ENCODE measurements at places on chromosomes 2 and 18.
A peak's percentile ranks its signal among the peaks of the same experiment; 100 is the strongest.

- DNase-seq: no peak
Observed at GRCh38 chr2:217680381-217680780, 322.4 kb downstream of the TNS1 start.

GRCh38 chr2:161474920-161475319, 58.8 kb downstream of the TBR1 start:
- no peak for DNase-seq

DNA sequence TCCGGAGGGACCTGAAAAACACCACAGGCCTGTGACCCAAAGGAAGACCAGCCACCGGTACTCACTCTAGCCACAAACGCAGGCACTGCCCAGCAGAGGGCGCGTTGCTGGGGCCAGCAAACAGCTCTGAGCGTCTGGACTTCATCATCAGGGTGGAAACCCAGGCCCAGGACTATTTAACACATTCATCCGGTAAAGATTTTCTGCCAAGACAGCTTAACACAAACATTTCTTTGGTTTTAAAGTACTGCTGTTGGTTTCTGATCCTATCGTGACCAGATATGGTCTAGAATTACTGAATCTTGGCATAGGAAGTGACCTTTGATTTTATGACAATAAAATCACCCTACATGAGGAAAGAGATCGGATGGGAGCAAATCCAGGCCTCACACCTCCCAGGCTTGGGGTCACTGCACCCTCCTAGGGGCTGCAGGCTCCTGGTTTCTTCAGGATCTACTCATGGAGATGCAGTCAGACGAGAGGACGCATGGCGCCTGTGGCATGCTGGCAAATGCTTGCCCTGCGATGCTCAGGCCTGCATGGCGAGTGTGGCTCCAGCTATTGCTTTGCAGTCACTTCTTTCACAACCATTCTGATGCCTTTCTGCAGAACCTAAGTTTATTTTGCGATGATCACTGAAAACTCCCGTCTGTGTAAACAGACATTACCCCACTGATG, 130.4 kb downstream of the COL4A4 start:
- DNase-seq: peak; percentile 9

DNA sequence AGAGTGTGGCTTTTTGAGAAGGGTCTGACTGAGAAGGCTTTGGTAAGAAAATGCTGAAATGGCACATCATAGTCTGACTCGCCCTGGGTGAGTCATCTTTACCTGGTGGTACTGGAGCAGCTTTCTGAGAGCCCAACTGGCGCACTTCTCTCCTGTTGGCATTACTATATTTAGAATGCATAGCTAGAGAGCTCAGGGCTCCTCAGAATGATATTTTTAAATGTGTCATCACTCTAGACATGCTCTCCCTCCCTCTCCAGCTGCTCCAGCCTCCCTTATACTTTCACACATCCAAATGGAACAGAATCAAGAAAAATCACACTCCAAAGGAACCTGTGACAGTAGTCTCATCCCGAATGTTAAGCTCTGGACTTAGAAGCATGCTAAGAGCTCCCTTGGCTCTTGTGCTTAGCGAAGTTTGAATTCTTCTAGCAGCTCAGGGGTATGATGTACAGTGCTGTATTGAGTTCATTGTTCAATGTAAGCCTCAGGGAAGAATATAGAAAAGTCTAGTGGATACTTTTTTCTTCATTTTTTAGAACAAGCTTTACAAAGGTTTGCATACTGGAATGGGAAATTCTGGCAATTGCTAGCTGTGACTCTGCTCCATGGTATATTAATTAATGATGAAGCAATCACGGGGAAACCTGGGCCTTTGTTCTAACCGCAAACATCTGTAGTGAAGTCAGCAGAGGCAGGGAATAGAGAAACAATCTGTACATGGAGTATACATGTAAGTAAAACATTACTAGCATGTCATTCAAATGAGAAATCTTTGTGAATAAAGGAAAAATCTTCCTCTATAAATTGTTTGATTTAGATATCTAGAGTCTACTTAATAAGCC, 751.2 kb upstream of the NRXN1 start:
- no peak for DNase-seq

DNA sequence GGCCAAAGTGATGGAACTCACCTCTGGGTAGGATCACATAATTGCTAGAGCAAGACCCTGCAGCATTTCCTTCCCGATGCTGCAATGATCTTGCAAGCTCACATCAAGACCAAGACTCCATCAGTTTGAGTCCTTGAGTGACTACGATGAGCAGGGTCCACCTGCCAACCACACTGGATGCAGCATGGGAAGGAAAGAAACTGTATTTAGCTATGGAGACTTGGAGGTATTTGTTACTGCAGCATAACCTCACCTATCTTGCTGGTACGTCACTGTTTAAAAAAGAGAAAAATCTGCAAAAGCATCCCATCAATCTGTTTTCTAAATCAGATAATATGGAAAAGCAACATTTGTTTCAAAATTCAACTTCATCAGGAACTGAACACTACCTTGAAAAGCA, 2.5 kb downstream of the RNF152 start:
- no peak for DNase-seq

DNA sequence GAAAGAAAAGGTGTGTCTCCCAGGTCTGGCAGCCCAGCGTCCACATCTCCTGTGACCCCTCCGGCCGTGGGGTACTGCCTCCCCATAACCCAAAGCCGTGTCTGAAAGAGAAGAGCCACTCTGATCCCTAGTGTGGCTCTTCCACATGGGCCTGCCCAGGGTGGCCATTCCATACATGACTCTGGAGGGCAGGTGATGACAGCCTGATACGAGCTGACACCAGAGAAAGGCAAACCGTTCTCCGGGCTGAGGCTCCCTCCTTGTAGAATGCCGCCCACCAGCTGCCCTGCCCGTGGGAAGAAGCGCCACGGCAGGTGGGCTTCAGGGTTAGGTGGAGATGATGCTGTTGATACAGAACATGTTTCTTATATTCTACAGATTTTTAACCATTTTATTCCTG, 451.6 kb upstream of the SALL3 start:
- no peak for DNase-seq

- DNase-seq: no peak
Observed at GRCh38 chr2:20196657-20197161, 28.2 kb downstream of the SDC1 start.

GRCh38 chr2:171327043-171327496, 106.7 kb downstream of the METTL8 start:
- DNase-seq: no peak

- no peak for DNase-seq
Observed at GRCh38 chr2:75574106-75574505, 13.4 kb upstream of the EVA1A start.

GRCh38 chr18:41905786-41906527, 49.1 kb upstream of the PIK3C3 start:
- DNase-seq: no peak
